ENCODE measurements at places on chromosomes 2 and 18.

- no peak for DNase-seq
Measured at GRCh38 chr2:111225856-111226255, 105.1 kb downstream of the BCL2L11 start.

DNA sequence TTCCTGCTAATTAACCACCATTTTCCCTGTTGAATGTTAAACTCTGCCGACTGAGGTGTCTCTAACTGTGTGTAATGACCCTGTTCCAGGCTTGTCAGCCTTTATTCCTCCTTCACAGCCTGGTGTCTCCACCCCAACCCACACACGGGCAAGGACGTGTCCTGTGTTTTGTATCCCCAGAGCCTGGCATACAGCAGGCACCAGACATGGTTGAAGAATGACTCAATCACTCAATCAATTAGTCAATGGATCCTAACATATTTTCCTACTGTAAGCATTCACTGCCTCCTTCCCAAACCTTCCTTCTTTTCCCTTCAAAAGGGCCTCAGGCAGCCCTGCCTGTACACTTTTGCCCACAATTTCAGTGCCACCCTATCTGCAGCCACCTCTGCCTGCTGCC lies 2.7 kb upstream of the TNS1 start:
- no peak for DNase-seq

DNA sequence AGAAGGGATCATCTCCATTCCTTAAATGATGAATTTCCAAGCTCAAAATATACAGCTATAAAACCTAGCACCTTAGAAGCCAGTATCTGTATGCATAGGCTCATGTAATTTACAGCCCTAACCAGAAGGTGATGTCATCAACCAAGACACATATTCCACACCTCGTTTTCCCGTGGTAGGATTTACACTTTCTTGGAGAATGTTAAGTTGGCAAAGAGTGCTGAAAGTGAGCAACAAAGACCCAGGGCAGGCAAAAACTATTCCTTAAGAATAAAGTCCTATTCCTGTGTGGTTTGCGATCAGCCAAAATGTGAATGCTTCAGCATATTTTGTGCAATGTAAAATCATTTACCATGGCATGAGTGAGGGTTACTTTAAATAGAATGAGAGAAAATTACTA lies 247.1 kb downstream of the OSR1 start:
- DNase-seq: no peak

DNA sequence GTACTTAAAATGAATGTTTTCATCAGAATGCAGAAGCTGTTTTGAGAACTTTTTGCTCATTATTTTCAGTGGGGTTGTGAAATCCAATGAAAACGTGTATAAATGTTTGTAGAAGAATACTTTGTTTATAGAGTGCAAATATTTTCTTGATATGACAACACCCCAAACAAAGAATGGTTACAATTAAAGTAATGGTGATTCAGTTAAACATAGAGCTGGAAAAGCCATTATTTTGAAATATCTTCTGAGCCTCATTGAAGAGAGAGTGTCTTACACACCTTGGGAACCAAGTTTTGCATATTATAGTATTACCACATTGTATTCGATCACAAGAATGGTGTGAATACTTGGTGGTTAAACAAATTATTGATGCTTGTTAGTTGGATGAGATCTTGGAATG lies 48.7 kb downstream of the SPTBN1 start:
- DNase-seq: no peak

GRCh38 chr2:175228179-175228578 lies 46.7 kb upstream of the ATP5MC3 start:
- DNase-seq: no peak

DNA sequence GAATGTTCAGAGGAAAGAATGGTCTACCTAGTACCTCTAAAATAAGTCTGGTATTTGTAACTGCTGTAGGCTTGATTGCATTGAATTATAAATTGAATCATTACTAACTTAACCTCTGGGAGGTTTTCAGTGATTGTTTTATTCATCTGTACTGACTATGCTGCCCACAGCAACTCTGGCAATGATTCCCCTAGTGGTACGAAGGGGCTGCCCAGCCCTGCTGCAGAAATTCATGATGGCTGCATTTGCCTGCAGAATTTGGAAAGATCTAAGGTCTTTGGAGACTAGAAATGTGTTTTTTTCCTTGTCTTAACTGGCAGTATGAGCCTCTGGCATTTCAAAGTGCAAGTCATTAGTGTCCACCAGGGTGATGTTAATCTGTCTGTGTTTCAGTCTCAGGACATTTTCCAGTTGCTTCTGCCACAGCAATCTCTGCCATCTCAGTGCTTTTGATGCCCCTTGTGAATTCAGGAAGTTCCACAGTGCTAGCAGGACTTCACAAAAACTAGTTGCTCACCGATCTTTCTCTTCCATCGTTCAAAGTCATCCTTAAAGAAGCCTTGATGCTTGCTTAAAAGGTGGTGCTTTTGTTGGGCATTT lies 13.4 kb upstream of the LRPPRC start:
- no peak for DNase-seq

DNA sequence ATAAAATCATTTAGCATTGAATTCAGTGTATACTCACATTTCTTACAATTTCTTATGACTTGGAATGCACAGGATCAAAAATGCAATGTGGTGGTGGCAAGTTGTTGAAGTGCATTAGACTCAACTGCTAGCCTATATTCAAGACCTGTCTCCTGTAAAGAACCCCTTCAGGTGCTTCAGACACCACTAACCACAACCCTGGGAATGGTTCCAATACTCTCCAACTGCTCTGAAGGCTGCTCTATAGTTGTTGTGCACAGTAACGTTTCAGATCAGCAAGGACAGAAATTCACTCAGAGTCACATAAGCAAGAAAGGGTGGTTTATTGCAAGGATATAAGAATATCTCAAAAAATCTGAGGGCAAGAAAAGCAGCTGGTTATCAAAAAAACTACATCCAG lies 6.5 kb downstream of the GKN1 start:
- DNase-seq: no peak
